NK-92 treated with Interleukin-12 subunit alpha and Interleukin-12 subunit beta, amount 100 ng/mL, for 24 hours (cell line): ENCODE measurements at places on chromosomes 2 and 18.

DNA sequence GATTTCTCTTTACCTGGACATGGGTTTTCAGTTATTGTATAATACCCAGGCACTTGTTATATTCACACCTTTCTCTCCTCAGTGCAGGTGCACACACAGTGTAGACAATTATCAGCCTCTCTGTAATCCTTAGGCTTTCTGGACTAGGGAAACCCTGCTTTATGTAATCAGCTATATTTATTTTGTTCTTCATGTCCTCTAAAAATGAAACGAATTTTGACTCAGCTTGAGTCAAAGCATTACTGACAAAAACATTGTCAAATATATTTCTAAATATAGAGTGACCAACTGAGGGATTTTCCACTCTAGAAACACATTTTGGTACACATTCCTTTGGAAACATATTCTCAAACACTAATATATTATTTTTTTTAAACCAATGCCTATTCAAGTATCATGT is 144.8 kb upstream of the GULP1 start:
- no peak for DNase-seq

GRCh38 chr2:233375490-233376314 is 21.4 kb downstream of the DGKD start:
- DNase-seq: no peak

DNA sequence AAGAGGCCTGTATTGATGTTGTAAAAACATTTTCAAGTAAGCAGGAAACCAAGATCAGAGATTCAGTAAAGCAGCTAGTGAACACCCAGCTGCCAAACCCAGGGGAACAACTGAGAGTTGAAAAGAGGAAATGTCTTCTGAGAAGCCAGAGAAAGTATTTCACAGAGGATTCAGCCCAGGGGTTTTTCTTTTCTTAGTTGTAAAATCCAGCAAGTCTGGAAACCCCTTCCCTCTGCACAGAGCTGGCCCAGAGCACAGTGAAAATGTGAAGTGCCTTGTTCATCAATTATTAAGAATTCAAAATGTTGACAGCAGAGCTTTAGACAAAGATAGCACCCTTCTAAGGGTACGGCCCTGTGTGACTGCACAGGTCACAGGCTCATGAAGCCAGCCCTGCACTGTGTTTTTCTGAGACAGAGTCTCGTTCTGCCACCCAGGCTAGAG is 28.4 kb downstream of the AFF3 start:
- no peak for DNase-seq

DNA sequence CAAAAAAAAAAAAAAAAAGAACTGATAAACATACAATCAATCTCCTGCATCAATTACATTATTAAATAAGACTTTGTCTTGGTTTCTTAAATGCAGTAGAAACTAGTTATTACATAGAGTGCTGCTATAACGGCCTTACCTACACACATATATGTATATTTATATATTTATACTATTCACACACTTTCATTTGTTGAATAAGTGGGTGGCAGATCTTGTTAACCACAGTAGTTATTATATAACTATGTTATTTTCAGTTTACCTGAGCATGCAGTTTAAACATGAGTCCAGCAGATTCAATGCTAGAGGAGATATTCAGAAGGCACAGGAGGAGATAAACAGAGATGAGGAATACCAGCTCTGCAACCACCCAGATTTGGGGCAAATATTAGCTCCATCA is 81.5 kb upstream of the CD226 start:
- no peak for DNase-seq

- DNase-seq: no peak
These were observed 823.6 kb downstream of the GALR1 start for GRCh38 chr18:78073275-78073674.

DNA sequence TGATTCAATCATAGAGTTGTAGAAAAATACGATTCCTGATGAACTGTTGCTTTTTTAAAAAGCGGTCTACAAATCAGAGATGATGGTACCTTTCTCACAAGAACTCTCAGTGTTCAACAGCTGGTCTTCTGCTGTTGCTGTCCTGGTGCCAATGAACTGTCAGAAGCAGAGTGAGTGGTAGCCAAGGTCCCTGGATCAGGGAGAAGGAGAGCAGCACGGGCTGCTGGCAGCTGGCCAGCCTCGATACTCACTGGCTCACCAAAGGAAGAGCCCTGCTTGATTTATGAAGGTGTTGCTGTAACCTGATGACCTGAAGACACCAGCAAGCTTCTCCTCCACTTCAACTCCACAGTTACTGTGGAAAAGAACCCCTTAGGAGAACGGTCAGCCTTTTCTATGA is 300.8 kb upstream of the SOX11 start:
- DNase-seq: no peak

- no peak for DNase-seq
These were observed 511 bp downstream of the MOB4 start for GRCh38 chr2:197516393-197516761.

- no peak for DNase-seq
These were observed 72.7 kb upstream of the GLS start for GRCh38 chr2:190807886-190808285.

GRCh38 chr2:7242189-7242867 is 325.1 kb downstream of the RNF144A start:
- DNase-seq: no peak

- DNase-seq: no peak
These were observed 557.9 kb downstream of the TNS1 start for GRCh38 chr2:217444932-217445331.

GRCh38 chr2:2114707-2115245 is 216.3 kb downstream of the MYT1L start:
- no peak for DNase-seq

- DNase-seq: no peak
These were observed 15.9 kb downstream of the ERFE start for GRCh38 chr2:238174701-238175100.

DNA sequence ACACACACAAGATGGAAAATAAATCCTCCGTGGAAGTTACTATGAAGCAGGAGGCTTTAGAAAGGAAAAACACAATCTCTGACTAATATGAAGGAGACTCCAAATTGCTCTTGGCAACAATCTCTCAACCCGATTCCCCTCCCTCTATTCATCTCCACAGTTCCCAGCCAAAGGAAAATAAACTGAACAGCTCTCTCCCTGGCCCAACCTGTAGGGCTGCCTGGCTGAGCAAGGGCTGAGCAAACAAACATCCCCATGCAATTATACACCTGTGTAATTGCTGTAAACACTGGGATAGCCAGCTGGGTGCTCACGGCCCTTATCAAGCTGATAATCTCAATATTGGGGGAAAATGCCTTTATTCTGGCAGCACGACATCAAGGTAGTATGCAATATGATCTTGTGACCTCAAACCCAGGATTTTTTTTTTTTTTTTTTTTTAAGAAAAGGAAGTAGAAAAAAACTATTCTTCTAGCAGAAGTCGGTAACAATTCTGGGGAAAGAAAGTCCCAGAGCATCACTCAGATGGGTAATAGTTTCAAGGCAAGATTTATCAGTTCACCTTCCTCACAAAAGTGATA is 203.3 kb upstream of the SMAD2 start:
- no peak for DNase-seq

DNA sequence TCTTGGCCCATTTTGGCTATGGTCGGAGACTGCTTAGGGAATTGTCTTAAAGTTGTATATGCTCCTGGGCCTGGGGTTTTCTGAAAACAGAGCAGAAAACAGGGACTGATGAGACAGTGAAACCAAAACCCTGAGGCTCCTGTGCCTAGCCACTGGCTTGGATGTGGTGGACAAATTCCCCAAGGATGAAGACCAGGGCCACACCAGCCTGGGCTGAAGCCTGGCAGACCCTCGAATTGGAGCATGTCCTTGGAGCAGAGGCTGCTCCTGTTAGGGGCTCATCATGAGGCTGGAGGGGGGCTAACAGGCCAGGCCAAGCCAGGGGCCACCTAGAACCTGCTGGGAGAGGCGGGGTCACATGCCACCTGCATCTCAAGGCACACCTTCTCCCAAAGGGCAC is 68.1 kb downstream of the STPG4 start:
- no peak for DNase-seq

DNA sequence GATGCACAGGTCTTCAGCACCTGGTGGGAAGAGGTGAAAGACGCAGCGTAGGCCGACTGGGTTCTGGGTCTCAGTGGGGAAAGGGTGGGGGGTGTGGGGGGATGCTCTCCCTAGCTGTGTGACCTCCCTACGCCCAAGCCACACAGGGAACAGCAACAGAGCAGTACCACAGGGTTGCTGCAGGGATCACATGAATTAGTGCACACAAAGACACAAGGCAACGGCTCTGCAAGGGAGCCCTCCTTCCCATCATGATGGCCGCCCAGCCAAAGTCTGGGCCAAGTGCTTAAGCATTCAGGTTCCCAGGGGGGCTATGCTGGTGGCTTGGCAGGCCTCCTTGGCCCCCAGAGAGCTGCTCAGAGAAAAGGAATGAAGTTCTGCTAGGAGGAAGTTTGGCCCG is 28.2 kb upstream of the GBX2 start:
- DNase-seq: no peak

GRCh38 chr18:6330786-6331185 is 83.9 kb downstream of the L3MBTL4 start:
- DNase-seq: no peak

GRCh38 chr18:57666818-57667497 is 45.3 kb upstream of the NARS1 start:
- DNase-seq: no peak

DNA sequence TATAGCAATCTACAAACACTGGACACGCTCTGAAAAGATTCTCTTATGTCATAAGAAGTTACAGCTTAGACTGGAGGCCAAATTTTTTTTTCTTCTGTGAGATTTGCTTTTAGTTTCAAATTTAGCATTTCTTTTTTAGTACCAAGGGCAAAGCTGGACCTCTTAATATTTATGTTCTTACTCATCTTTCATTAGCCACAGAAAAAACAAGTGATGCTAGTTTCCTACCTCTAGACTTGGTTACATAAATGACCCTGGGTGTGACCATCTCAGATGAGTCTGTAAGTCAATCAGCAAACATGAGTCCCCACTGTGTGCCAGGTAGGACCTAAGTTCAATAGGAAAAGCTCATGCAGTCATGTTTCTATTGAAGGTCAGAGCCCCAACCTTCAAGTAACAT is 94.4 kb downstream of the MEP1B start:
- DNase-seq: no peak

DNA sequence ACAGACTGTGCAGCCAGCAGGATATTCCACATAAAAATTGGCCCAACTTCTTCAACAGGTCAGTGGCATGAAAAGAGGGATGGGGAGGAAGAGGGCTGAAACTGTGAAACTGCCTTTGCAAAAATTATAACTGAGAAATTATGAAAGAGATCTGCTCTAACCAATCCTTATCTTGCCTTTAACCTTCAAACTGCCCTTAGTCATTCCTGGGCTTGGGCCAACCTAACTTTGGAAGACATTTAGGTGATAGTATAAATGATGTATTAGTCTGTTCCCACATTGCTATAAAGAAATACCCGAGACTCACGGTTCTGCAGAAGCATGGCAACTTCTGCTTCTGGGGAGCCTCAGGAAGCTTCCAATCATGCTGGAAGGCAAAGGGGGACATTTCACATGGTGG is 74.5 kb downstream of the RPL31 start:
- DNase-seq: no peak

DNA sequence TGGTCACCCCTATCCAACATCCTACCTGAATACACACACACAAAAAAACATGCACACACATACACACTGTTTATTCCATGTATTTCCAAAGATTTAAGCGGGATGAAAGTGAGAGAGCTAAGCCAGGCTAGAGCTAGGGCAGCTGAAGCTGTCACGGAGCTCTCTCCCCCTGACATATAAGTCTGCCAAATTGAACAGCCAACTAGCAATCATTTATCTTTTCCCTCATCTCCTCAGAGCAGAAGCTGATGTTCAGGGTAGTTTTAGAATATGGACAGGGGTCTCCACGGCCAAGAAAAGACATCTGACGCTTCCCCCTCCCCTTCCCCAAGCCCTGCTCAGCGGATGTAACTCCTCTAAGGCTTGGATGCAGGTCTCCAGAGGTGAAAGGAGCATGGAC is 171.6 kb downstream of the GRB14 start:
- no peak for DNase-seq

DNA sequence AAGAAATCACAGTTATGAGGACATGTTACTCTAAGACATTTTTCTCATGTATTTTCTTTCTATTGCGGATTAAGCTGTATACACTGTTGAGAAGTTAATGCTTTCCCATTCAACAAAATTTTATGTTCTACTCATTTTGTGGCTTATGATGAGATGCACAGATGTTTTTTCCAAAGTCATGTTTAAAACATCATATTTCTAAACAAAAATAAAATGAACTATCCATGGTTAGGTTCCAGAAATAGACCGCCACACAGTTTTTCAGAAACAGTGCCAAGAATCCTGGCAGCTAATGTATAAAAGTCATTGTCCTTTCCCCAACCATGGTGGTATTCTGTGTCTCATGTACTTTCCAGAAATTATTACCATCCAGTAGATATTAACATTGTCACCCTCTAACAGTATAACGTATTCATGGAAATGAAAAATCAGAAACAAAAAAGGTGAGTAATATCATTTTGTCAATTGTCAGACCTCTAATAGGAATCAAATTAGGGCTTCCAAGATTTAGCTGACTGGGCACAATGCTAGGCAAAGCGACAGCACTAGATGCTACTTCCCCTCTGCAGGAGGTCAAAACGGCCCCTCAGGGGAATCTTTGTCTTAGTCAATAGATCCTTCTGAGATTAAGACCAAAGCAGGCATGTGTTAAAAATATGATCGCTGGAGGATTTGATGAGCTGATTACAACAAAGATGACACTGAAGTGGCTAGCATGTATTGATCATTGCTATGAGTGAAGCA is 54.4 kb upstream of the ZNF397 start:
- DNase-seq: no peak

DNA sequence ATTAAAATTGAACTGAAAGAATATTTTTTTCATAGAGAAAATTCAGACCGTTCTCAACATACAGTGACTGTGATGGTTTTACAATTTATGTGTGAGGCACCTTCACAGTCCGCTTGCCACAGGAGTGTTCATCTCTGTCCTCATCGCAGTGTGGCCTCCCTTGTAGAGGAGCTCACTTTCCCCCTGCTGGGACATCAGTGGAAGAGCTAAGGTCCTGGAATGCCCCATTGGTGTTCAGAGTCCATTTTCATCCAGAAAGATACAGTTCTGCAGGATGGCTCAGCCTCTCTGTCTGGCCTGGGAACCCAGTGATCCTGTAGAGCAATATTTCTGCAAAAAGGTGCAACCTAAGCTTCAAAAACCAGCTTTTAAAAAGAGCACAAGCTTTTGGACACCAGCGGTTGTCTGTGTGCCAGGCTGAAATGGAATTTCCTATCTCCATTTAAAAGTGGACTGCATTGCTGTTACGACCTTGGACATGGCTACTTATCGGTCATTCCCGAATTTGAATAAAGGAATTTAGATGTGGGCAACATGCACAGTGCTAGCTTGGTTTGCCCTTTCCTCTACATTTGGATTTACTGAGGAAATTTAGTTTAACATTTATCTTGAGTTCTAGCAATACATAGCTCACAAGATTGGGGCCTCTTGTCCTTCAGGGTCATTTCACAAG is 26.7 kb upstream of the FAM237A start:
- DNase-seq: no peak

GRCh38 chr2:229686122-229686919 is 28.0 kb downstream of the DNER start:
- DNase-seq: no peak

- no peak for DNase-seq
These were observed 4.7 kb downstream of the CDH19 start for GRCh38 chr18:66599190-66599589.

GRCh38 chr2:138994502-138994901 is 214.3 kb upstream of the NXPH2 start:
- no peak for DNase-seq

GRCh38 chr18:23181547-23181946 is 46.3 kb downstream of the CABLES1 start:
- no peak for DNase-seq

- no peak for DNase-seq
These were observed 67.4 kb downstream of the RNF152 start for GRCh38 chr18:61825386-61825785.

- DNase-seq: no peak
These were observed 80.0 kb downstream of the RHBDD1 start for GRCh38 chr2:226915846-226916360.
